ENCODE measurements at places on chromosomes 2 and 18.

DNA sequence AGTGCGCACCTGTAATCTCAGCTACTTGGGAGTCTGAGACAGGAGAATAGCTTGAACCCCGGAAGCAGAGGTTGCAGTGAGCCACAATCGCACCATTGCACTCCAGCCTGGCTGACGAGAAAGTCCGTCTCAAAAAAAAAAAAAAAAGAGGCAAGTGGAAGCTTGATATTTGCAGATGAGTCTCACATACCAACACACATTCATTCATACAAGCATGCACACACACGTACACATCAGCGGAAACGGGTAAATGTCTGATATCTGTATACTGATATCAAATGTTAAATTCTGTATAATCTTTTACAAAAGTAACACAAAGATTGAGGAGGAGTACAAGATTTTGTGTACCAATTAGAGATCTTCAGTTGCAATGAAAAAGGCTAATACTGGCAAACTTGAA is 47.8 kb upstream of the SPOPL start:
- no peak for DNase-seq

DNA sequence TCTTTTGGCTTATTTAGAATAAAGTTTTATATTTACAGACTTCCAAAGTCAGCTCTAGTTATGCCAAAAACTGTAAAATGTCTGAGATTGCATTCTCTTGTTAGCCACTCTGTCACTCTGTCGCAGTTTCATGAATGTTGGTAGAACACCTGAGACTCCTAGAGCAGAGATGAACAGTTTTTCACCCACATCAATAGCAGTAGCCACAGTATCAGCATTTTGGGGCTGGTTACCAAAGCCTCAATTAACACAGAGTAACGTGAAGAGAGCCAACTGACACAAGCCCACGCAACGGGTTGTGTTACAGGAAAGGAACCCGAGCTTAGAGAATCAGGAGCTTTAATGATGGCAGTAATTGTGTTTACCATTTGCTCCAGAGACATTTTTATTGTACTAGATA is 443.0 kb upstream of the SLC39A10 start:
- DNase-seq: no peak

DNA sequence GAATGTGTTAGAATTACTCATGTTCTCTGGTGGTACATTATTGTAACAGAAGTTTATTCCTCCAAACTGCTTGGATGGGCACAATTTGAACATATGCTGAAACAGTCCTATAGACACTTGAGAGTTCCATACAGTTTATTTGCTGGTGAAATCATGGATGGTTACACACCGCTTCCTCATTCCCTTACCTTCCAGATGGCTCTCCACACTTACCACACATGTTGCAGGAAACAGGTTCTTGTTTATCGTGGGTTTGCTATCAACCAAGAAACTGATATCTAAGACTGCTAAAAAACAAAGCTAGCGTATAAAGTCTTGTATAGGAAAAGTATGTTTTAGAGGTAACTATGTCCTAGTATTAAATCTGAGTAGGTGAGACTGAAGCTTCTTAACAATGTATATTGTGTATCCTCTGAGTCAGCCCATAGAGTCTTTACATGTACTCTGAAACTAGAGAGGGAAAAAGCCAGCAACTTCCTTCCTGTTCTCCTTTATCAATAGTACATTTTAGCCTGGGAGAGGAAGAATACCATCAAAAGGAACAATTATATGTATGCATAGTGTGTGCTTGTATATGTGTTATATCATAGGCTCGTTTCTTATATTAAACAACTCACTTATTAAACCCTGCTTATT is 313.1 kb downstream of the PLCL1 start:
- no peak for DNase-seq

GRCh38 chr2:23617167-23617810 is 232.3 kb downstream of the KLHL29 start:
- DNase-seq: peak; percentile 33

DNA sequence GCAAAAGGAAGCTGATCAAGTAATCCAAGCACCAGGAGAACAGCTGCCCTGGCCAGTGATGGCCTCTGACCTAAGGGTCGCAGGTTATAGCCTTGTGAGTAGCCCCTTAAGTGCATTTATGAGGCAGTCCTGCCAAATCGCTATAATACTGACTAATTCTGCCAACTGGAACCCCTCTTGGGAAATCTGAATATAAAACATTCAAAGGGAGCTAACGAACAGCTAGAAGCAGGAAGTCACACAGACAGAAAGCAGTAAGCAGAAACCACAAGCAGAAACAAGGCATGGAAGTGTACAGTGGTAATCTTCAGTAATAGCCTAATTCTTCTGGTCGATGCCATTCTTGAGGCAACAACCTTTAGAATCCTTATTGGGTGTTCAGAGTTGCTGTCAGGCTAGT is 521.3 kb downstream of the METTL4 start:
- DNase-seq: no peak

DNA sequence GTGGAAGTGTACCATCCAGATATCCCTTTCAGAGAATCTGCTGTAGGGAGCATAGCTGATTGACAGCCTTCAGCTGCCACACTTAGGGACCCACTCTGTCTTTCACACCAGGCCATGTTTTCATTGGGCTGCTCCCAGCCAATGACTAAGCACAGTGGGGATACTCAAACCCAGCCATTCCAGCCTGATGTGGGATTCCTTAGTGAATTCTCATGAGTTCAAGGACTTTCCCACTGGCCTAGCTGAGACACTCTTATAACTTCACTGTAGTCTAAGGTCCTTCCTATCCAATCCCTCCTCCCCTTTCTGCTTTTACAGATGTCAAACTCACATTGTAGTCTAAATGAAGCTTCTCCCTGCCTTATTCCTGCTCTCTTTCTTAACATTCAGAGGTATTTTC is 201.2 kb downstream of the PIK3C3 start:
- DNase-seq: no peak

GRCh38 chr18:36469461-36469860 is 171.9 kb downstream of the FHOD3 start:
- no peak for DNase-seq
